Keratinocyte (primary cell): ENCODE measurements at places on chromosomes 5 and 9.

GRCh38 chr5:54438620-54439389, 16.7 kb upstream of the HSPB3 start:
- no peak for DNase-seq

- no peak for DNase-seq
Measured at GRCh38 chr9:114516913-114517312, 11.6 kb upstream of the WHRN start.

DNA sequence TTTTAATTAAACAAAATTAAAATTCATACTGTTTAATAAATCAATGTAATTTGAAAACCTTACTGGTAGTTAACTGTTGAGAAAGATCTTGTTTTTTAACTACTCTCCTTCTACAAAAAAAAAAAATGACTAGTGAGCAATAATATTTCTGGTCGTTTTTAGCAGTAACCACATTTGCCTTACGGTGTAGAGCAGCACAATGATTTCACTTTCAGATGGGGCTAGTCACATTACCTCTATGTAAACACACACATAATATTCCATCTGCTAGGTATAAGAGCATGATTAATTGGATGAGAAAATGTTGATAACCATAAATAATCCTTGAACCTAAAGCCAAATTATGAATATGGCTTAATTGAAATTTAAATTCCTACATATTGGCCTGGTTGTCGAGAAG, 198.1 kb downstream of the CHSY3 start:
- DNase-seq, result no peak

DNA sequence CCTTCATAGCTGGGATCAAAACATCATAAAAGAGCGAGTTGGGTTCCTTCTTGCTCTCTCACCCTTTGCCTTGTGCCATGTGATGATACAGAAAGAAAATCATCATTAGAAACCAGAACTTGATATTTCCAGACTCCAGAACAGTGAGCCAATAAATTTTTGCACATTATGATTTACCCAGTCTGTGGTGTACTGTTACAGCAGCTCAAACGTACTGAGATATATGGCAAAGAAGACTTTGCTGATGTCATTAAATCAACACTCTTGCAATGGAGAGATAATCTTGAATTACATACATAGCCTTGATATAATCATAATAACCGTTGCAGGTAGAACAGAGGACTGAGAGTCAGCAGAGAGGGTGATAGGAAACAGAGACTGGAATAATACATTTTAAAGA, 1271.6 kb downstream of the CDH12 start:
- no peak for DNase-seq

- DNase-seq, result no peak
Measured at GRCh38 chr9:131759017-131759647, 19.3 kb upstream of the RAPGEF1 start.

GRCh38 chr5:74767579-74767913, 497 bp downstream of the NSA2 start:
- no peak for DNase-seq

DNA sequence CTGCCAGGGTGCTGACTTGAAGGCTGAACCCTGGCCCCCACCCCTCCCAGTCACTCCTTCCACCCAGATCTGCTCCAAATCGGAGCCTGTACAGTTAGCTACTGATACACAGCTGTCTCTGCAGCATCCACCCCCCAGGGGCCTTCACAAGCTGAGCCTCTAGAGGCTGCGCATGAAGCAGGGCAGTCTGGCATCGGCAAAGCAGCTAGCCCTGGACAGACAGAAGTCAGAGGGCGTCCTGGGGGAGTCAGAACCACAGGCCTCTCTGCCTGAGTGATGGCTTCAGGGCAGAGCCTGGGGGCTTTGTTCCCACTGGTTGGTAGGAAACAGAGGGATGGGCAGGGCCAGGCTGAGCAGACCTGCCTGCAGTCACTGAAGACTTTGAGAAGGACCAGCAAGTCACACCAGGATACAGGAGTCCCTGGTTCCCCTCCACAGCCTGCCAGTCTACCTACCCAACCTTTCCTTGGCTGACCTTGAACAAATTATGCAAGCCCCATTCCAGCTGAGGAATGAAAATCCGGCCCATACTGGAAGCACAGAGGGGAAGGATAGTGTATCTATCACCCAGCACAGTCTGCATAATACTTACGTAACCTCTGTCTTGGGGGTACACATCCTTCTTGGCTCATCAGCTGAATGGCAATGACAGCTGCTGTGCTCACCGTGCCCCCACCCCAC, 8.8 kb downstream of the VDAC1 start:
- no peak for DNase-seq

GRCh38 chr9:92463984-92464383, 18.3 kb downstream of the ASPN start:
- DNase-seq, result no peak

GRCh38 chr9:93955111-93955980, at the start of gene BARX1:
BARX1 (minus strand) TSS chr9:93955355; CDS start chr9:93955146, 209 bp downstream.
- DNase-seq, result no peak

GRCh38 chr9:120920806-120921178, 5.8 kb downstream of the TRAF1 start:
- DNase-seq, result no peak

DNA sequence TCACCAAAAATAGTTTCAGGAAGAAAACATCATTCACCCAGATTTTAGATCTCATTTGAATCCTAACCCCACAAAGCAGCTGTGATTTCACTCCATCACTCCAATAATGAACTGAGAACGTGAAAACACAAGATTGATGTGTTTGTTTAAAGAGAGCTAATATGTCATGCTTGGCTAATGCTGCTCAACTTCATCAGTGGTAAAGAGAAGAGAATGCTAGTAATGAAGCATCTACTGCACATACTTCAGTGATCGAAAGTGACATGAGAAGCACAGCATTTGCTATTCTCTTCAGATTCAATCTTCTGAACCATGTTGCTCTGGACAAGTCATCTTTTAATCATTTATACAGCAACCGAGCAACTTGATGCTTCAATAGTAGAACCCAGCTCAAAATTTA, 874.7 kb downstream of the EFNA5 start:
- DNase-seq, result no peak

GRCh38 chr9:86126998-86127972, 27.9 kb upstream of the GOLM1 start:
- peak; percentile 52 for DNase-seq

- DNase-seq, result no peak
Measured at GRCh38 chr5:132854301-132854700, 12.0 kb downstream of the GDF9 start.

GRCh38 chr9:69193685-69194032, 19.6 kb downstream of the TJP2 start:
- no peak for DNase-seq

DNA sequence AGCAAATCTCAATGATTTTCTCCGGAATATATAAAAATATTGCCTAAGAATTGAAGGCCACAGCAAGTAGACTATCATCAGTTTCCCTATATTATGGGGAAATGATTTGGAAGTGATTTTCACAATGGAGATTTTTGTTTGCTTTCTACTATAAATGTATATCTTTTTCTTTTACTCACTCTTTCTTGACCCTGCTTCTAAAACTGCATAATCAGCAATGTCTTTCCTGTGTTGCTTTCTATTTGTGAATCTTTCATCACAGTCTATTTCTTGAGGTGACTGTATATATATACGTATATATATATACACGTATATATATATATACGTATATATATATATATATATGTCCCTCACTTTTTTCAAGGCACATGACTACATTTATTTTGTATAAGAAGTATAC, 622.6 kb downstream of the DTWD2 start:
- no peak for DNase-seq

DNA sequence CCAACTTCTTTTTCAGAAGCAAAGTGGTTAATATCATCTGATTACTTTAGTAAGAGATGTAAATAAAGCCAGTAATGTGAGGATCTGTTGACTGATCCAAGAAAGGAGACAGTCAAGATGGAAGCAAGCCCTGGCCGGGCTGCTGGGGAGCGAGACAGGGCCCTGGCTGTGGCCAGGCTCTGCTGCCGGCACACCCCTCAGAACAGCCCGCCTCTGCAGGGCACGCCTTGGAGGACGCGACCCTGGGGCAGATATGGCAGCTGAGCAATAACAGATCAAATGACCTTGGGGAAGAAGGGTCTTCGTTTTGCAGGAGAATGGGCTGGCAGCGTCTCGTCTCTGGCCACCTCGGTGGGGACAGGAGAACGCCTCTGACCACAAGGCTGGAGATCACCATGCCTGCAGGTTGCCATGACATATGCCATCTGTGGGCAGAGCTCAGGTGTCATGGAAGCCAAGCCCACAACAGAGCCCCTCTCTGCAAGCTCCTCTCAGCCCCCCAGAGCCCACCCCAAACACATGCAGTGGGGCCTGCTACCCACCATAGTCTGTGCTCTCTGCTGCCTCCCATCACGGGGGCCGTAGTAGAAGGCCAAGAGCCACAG, 206.5 kb downstream of the FANCC start:
- DNase-seq, result no peak

- DNase-seq, result no peak
Measured at GRCh38 chr9:81470864-81471263, 218.5 kb downstream of the TLE1 start.

DNA sequence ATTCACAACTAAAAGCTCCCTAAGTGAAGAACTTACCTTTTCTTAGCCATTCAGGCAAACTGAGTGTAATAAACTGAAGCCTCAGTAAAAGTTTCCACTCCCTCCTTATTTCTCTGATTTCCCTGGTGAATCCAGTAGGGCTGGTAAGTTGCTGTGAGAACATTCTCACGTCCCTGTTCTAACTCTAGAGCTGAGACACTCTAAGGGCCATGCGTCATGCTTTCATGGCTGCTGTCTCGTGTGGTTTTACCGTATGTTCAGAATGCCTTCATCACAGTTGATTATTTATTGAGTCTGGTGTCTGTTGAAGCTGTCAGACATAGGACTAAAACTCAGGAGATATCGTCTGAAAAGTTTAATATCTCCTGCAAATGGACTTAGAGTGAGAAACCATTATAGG, 1.3 kb downstream of the OR2S2 start:
- no peak for DNase-seq

GRCh38 chr9:101593345-101593744, 1.4 kb downstream of the PPP3R2 start:
- DNase-seq, result no peak

- no peak for DNase-seq
Measured at GRCh38 chr5:154714266-154714986, 40.8 kb upstream of the LARP1 start.

DNA sequence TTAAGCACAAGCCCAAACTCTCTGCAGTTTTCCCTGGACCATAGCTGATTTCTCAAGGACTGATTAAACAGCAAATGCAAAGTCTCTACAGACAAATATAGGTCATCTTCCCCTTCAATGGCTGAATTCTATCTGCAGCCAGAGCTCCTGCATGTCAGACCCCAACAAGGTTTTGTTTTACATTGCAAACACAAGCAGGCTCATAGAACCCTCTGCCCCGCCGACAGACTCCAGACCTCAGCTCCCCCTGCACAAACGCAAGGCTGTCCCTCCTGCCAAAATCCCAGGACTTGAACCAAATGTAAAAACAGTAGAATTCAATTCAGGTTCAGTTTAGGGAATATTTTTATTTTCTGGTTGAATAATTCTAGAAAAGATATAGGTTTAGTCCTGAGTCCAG, 526.7 kb upstream of the TRPC7 start:
- DNase-seq, result no peak

GRCh38 chr9:112104901-112105300, 70.2 kb downstream of the SUSD1 start:
- no peak for DNase-seq
